Endodermal cell (in vitro differentiated cells): ENCODE measurements at places on chromosomes 7 and 10.
A peak's percentile ranks its signal among the peaks of the same experiment; 100 is the strongest.

- DNase-seq = peak; percentile 75
Measured at GRCh38 chr10:69861251-69862240, 59.8 kb downstream of the COL13A1 start.

DNA sequence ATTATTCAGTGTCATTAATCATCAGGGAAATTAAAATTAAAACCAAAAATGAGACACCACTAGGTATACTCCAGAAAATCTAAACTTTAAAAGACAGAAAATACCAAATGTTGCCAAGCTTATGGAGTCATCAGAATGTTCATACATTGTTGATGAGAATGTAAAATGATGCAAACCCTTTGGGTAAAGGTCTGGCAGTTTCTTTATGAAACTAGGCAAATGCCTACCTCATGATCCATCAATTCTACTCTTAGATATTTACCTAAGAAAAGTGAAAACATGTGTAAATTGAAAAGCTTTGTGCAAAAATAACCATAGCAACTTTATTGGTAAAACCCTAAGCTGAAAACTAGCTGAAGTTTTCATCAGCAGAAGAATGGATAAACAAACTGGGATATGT lies 329.5 kb upstream of the MEOX2 start:
- no peak for DNase-seq

GRCh38 chr10:116756277-116756676 lies 13.9 kb upstream of the HSPA12A start:
- no peak for DNase-seq

DNA sequence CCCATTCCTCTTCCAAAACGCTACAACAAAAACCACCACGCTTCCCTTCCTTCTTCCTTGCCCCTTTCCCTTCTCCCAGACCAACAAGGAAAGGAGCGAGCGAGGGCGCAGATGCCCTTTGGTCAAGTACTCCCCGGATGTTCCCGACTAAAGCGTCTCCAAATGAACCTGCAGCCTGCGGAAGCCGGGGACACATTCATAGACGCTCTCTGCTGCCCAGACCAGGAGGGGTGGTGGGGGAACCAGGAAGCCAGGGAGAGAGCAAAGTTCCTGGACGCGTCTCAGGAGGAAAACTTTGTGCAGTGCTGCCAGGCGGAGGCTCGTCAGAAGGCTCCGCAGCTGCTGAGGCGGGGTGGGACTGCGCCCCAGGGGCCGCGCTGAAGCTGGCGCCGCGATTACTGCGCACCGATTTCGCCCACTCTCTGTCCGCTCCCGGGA lies 754 bp downstream of the SEMA3D start:
- DNase-seq = peak; percentile 82

DNA sequence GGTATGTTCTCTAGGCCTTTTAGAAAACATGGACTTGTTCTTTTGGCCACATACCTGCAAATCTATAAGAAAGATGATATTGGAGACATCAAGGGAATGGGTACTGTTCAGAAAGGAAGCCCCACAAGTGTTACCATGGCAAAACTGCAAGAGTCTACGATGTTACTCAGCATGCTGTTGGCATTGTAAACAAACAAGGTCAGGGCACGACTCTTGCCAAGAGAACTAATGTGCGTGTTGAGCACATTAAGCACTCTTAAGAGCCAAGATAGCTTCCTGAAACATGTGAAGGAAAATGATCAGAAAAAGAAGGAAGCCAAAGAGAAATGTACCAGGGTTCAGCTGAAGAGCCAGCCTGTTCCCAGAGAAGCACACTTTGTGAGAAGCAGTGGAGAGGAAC lies 37.1 kb downstream of the SDK1 start:
- no peak for DNase-seq

DNA sequence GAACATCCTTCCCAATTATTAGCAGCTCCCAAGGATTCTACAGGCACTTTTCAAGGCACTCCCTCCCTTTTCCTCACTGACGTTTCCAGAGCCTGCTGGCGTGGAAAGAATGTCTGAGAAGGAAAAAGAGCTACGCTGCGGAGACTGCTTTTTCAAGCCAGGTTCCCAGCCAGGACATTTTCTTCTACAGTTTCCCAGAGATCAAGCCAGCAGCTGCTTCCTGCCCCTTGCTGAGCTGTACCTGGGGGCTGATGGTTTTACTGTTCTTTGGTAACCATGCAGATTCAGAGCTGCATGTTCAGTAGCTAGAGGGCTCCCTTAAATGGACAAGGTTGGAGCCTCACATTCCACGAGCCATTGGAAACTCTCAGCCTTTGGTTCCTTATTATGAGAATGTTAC lies 133.4 kb downstream of the EVX1 start:
- peak; percentile 75 for DNase-seq

- no peak for DNase-seq
Measured at GRCh38 chr10:58839771-58840170, 327.1 kb downstream of the BICC1 start.

DNA sequence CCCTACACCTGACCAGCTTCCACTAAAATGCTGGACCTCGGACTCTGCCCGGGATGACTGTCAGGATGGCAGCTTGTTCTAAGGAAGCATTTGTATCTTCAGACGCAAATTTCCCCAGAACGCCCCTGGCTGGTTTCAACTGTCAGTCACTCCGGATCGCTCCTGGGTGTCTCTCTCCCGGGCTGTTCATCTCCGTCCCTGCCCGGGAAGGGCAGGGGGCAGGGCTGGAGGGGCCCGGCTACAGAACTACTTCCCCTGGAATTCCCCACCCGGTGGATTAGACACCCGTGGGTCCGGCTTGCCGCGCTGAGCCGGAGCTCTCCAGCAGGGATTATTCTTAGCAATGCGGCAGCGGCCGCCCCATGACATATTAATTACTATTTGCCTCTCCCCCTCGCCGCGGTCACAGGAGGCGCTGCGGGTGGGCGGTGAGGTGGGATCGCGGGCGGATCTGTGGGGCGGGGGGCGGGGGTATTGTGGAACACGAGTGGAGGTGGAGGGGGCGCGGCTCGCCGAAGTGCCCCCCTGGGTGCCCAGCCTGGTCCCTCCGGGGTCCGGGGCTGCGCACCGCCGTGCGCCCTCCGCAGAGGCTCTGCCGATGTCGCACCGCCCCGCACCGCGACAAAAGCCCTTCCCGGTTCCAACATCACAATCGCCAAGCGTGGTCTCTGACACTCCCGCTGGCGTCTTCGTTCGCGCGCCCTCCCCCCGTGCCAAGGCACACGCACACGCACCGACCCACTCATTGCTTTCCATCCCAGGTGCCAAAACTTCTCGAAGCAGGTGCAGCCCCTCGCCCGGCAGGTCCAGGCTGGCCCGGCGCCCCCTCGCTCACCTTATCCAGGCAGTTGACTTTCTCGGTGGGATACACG lies 276.1 kb upstream of the NEBL start:
- DNase-seq = peak; percentile 71

GRCh38 chr7:45687721-45688120 lies 113.6 kb downstream of the ADCY1 start:
- peak; percentile 31 for DNase-seq

- peak; percentile 77 for DNase-seq
Measured at GRCh38 chr10:86872757-86873156, 84.7 kb downstream of the MMRN2 start.

GRCh38 chr10:83089335-83089734 lies 1050.0 kb upstream of the GHITM start:
- peak; percentile 46 for DNase-seq

DNA sequence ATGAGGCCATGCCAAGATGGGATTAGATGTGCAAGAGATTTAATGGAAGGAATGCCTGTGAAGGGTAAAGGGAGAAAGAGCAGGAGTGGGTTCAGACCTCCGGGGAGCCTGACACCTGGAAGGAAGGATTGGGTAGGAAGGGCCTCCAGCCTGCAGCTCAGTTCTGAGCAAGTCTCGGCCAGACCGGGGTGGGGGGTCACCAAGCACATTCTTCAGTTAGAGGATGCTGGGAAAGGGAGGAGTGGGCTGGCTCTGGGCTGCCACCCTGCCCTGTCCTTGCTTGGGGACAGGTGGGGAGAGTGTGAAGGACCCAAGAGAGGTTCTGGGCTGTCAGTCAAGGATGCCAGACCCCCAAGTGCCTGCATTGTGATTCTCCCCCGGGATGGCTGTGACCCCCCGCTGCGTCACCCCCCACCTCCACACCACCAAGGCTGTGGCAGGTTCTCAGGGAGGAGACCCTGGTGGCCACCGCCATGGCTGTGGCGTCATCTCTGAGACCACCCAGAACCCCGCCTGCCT lies 16.5 kb upstream of the PRKAG2 start:
- peak; percentile 31 for DNase-seq

DNA sequence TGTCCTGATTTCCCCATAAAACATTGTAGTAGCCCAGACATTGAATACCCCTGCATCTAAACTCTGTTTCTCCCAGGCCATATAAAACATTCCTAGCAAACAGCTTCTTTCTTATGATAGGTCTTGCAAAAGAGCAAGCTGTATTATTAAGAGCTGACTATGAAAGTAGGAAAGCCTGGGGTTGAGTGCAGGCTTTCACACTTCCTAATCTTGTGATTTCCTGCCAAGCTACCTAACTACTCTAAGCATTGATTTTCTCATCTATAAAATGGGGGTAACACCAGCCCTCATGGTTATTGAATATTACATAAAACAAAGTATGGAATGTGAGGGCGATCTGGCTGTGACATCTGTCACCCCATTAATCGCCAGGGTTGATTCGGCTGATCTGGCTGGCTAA lies 81.8 kb downstream of the ZNF277 start:
- DNase-seq = no peak

DNA sequence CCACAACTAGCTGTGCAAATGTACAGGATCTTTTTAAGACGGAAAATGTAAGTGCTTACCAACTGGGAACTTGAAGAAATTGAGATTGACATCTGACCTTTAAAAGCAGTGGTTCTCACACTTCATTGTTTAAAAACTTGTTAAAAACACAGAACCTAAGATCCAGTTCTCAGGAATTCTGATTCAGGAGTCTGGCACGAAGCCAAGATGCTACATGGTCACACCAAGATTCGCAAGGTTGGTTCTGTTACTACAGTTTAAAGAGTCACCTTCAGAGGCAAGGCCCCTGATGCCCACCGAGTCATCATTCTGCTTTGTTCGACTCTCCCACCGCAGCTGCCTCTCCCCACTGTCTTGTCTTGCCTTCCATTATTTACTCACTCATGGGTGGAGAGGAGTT lies 113.3 kb downstream of the GLI3 start:
- DNase-seq = no peak

DNA sequence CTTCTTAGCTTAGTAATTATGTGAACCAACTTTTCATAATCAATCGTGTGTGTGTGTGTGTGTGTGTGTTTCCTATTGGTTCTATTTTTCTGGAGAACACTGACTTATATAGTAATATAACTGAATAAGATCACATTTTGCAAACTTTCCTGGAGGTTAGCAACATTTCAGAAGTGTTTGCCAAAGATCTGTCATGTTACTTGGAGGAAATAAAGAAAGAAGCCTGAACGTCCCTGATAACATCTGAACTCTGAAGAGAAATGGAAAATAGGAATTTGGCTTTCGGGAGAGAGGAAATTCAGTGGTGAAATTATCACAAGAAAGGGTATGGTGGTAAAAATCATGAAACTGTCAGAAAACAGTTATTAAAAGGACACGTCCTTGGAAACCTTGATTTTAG lies 984.4 kb upstream of the AUTS2 start:
- no peak for DNase-seq

- no peak for DNase-seq
Measured at GRCh38 chr10:77461636-77462296, 175.8 kb downstream of the KCNMA1 start.

DNA sequence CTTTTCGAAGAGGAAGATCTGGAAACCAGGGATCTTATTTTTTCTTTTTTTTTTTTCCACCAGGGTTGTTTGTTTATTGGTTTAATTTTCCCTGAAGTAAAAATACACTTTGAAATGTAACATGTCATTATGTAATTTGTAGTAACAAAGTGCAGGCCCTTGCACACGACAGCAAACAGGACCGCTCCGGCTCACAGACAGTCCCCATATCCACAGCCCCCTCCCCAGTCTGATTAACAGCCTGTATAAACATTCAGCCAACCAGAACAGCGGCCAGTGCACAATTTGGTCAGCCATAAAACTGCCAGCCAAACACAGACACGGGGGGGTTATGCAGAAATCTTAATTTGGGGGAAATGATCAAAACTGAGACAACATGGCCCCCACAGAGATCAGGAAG lies 431.6 kb upstream of the NPVF start:
- DNase-seq = no peak

- DNase-seq = no peak
Measured at GRCh38 chr7:89687211-89687610, 467.1 kb upstream of the STEAP1 start.

DNA sequence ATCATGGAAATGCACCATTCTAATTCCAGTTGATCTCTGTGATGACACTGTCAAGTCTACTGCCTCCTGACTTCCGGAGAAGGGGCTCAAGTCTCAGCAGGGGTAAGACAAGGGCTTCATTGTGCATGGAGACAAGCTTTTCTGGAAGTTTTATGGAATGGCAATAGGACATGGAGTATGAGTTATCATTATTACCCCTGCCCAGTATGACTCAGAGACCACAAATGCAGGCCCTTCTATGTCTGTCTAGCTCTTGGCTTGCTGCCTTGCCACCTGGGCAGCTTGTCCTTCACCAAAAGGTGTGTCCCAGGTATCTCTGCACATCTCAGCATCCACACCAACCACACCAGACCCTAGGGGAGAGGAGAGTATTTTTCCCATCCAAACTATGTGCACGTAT lies 34.9 kb upstream of the KIAA1217 start:
- no peak for DNase-seq

DNA sequence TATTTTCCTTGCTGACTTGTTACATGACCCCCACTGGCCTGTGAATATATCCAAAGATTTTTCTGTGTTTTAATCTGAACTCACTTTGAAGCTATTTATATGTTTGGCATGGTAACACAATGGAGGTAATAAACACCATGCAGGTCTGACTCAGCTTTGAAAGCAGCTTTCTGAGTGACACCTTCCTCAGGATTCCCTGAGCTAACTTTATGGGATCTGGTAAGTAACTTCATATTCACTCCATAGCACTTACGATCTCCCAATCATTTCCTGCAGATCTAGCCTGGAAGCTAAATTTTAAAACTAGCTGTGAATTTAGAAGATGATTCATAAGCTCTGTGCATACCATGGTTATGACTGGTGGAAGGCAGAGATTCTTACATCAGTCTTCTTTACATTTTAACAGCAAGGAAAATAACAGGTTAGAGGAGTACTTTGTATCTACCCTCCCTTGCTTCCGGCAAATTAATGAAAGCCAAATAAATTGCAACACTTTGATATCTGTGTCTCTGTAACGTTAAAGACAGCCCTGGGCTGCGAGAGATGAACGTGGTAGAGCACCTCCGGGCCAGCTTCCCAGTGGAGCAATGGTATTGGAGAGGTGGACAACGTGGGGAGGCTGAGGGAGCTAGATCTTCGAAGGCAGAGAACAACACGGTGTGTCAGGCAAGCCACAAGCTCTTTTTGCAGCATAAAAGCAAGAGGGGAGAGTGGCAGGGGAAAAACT lies 170.2 kb upstream of the KLF14 start:
- DNase-seq = no peak

DNA sequence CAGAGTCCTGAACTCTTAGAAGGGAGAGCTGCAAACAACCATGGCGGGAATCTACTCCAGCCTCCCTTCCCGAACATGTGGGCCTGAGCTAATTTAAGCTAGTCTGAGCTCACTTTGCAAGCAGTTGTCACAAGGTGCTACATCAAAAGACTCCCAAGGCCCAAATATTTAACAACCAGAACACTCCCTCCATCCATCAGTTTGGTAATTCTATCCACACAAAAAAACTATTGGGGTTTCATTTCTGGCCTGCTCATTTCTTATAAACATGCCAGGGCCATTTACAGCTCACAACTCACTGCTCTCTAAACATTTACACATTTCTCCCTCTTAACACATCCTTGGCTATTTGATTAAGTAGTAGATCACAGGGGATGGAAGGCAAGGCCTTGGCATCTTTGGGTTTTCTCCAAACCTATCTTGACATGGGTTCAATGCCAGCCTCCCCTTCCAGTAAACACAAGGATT lies 263.4 kb downstream of the KCNMA1 start:
- DNase-seq = no peak

GRCh38 chr10:3783316-3783681 lies 1.7 kb downstream of the KLF6 start:
- DNase-seq = peak; percentile 66
